ENCODE measurements at places on chromosomes 11 and 22. TPM values are rescaled to one million over a fixed set of nuclear protein-coding genes. Genes with fewer than 3 reads are reported as not detected.
A peak's percentile ranks its signal among the peaks of the same experiment; 100 is the strongest.

OR8G5 gene
- 0.18 TPM for total RNA-seq

CNTF gene
- 1.6 TPM for total RNA-seq

DNA sequence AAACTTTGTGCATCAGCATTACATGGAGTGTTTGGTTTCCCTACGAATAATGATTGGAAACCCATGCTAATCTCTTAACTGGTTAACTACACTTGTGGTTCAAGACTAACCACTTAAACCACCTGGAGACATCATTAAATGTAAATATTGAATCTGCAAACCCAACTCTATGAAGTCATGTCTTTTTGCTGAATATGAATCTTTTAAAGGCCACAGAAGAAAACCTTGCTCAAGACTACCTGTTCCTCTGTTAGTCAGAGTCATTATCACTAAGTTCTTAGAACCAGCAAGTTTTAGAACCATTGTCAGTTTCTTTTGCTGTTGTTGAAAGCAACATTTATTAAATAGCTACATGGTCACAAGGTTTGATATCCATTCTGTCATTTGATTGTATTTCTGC, 70.7 kb downstream of the SIK2 start:
- peaks cover 3% of the 10 kb centered on the region for H3K27me3 ChIP-seq
- no peak for DNase-seq
- H3K4me3 ChIP-seq: no peak overlapping the region
- no peaks in the 10 kb centered on the region for H3K4me1 ChIP-seq

MFNG gene
- total RNA-seq: 75.4 TPM

GRCh38 chr11:34254011-34254410, 103.8 kb downstream of the ABTB2 start:
- H3K4me1 ChIP-seq: peaks cover 27% of the 10 kb centered on the region
- H3K27ac ChIP-seq: no peak overlapping the region
- H3K4me3 ChIP-seq: peak overlapping the region; percentile 47
- H3K36me3 ChIP-seq: no peaks in the 10 kb centered on the region
- no peak for DNase-seq

Data from endothelial cell (in vitro differentiated cells).